ENCODE measurements at places on chromosomes 7 and 10.

DNA sequence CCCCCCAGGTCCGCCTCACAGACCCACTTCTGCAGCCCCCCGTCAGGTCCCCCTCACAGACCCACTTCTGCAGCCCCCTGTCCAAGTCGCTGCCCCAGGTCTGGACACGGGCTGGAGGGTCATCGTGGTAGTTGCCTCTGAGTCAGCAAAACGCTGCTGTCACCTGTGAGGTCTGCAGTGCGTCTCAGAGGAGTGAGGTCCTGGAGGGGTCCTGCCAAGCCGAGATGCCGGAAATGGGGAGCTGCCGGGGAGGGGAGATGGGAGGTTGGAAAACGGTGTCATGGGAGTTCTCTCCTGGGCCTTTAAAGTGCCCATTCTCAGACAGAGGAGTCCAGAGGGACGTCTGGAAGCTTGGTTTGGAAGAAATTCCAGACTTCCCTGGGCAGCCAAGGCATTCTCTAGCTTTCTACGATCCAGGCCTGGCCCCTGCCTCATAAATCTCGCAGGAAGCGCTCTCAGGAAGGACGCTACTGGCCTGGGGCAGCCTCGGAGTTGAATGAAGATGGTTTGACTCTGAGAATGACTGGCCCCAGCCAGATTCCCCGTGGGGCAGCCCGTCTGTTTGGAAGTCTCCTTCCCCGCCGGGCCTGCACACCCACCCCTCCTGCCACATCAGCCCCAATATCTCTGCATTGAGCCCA lies 38.7 kb downstream of the CALML3 start:
- no peak for DNase-seq

DNA sequence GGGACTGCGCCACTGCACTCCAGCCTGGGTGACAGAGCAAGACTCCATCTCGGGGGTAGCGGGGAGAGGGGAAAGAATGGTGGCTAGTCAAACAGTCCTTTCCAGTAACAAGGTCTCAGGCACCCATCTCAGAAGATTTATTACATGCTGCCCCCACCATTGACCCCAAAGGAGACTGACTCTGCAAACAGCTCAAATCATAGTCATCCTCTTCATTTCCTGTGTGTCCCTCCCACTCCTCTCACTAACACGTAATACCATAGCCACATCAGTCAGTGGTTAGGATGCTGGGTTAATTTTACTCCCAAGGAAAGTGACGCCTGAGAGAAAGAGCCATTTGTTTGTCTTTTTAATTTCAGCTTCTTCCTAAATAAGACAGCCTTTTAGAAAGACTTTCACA lies 56.6 kb upstream of the BET1 start:
- no peak for DNase-seq

- DNase-seq = no peak
These were observed 9.5 kb upstream of the INTS1 start for GRCh38 chr7:1513657-1514095.

DNA sequence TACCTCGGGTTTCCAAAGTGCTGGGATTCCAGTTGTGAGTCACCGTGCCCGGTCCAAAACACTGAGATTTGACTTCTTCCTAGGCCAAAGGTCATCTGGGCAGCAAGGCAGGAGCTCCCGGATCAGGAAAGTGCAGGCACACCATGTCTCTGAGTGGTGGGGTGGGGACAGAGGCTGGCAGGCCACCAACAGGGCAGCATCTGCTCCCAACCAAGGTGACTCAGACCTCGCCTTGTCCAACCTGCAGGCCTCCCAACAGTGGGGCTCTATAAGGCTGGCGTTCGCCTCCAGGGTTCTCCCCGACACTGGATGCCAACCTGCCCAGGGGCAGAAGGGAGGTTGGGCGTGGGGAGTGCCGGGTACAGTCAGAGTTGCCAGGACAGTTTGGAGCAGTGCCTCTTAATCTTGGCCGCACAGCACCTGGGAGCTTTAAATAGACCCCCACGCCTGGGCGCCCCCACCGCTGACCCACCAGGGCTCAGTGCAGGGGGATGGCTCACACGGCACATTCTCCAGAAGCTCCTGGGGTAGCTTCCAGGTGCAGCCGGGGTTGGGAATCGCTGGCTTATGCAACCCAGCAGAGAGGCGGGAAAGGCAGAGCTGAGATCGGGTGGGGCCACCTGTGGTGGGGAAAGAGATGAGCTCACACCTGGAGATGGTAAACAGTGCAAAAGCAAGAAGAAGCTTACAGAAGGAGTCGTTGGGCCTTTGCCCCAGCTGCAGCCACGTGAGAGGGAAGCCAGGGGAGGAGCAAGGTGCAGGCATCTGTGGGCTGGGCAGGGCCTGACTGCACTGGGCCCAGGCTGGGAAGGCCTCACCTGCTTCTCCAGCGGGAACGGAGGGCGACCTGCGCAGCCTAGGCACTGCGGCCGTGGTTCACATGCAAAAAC lies 10.9 kb downstream of the CALML5 start:
- no peak for DNase-seq

DNA sequence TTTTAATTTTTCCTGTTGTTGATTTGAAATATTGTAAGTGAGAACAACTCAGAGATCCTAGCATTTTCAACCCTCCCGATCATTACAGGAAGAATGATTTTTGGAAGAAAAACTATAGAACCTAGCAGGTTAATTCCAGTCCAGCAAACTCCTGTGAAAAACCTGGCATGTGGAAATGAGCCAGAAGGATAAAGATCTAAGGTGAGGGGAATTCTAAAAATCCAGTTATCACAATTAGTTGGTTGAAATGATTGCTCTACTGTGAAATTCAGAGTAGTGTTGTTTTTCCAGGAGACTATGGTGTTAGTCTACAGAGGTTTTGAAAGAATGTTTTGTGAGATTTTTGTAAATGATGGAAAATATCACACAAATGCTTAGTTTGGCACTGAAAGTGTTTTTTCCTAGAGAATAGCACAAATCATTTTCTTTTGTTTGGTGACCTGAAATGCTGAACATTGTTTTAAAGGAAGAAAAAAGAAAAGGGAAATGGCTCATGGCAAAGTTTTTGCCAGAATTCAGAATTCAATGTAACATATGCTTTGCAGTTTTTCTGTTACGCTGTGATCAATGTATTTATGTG lies 152.4 kb upstream of the SLC26A5 start:
- no peak for DNase-seq

DNA sequence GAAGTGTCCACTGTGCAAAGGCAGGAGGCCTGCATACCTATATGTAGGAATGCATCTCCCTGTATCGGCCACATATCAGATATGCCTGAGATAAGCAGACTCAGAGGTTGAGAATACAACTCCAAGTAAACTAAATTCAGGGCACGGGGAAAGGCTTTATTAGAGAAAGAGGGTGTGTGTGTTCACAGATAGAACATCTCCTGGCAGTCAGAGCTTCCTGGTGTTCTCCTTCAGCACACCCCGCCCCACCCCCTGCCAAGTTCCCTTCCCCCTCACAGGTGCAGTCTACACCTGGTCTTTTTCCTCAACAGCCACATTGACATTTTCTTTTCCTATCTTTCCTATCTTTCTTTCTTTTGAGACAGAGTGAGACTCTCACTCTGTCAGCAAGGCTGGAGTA lies 17.1 kb downstream of the GBX1 start:
- DNase-seq = no peak

- no peak for DNase-seq
These were observed 16.5 kb downstream of the FKBP14 start for GRCh38 chr7:30010021-30010420.
